ENCODE measurements at places on chromosomes 5 and 9.

GRCh38 chr5:31937226-31937625 is 236.9 kb downstream of the GOLPH3 start:
- no peak for DNase-seq

GRCh38 chr5:166724284-166724683 is 1567.2 kb upstream of the WWC1 start:
- no peak for DNase-seq

- no peak for DNase-seq
Observed at GRCh38 chr5:123171259-123171658, 82.2 kb downstream of the PRDM6 start.

DNA sequence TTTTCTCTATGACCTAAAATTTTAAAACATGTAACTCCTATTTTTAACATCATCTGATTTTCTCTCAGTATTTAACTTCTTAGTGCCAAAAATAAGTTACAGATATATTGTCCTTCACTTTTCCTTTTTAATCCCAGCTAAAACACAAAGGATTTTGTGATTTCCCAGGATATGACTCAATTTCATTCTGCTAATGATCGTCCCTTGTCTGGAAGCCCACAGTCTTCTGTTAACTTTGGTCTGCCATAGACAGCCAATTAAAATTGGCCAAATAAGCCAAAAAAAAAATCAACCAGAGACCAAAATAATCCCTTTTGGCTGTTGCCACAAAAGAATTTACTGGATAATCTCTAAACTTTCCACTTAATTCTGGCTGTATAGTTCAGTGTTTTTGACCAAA is 124.5 kb upstream of the FST start:
- no peak for DNase-seq

DNA sequence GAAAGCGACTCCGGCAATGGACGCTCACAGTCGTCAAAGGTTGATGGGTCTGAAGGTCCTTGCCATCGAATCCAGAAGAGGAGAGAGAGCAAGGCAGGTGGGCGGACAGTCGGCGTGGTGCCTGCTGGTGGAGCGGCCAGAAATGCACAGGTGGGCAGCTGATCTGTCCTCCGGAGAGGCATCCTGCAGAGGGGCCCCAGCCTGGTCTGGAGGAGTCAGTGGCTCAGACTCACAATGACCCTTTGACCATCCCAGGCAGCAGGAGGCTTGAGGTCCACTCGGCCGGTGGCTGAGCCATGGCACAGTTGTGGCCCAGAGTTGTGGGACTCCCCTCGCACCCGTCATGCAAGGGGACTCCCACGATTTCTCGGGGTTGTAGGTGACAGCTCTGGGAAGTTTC is 34.4 kb upstream of the FCN2 start:
- no peak for DNase-seq

- no peak for DNase-seq
Observed at GRCh38 chr5:171415115-171415730, 4.2 kb upstream of the FGF18 start.

GRCh38 chr5:106522296-106522695 is 1148.4 kb downstream of the EFNA5 start:
- DNase-seq = no peak

DNA sequence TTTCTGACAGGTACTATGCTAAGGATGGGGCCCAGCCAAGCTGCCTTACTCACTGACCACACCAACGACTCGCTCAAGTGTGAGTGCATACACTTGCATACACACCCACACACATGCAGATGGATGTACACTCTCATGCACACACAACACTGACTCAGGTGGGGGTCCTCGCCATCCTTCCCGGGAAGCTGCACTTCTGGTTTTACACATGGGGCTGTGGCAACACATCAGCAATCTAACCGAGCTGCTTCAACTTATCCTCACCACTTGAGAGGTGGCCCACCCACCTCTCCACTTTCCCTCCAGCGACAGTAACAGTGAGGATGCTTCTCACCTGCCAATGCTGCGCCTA is 67.2 kb upstream of the SLC25A51 start:
- no peak for DNase-seq

GRCh38 chr9:6552033-6552432 is 93.5 kb downstream of the GLDC start:
- no peak for DNase-seq

GRCh38 chr5:43837996-43838395 is 235.0 kb downstream of the NNT start:
- no peak for DNase-seq

DNA sequence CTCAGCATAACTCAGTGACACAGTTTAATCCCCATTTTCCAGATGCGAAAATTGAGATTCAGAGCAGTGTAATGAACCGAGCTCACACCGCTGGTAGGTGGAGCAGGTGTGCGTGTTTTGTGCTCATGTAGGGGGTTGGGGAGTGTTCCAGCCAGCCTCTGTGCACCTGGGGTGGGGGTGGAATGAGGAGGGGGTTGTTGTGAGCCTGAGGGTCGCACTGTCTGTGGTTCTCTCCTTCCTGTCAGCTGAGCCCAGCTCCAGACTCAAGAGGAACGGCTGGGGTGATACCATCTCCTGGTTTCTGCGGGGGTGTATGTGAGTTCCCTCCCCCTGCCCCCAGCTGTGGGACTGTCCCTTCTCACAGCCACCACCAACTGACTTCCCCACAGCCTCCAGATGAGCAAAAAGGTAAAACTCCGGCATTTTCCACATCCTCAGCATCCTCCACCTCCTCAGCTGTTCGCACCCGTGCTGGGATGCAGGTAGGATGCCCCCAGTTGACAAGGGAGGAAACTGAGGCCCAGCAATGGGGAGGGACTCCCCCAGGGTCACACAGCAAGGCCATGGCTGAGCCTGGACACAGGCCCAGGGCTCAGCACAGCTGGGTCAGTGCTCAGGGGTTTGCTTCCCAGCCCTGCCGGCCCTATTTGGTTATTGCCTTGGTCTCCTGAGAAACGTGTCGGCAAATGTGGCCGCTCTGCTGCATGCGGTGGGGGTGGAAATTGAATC is 2.1 kb downstream of the SH2D3C start:
- DNase-seq = no peak

GRCh38 chr5:39411061-39411460 is 13.7 kb downstream of the DAB2 start:
- no peak for DNase-seq

DNA sequence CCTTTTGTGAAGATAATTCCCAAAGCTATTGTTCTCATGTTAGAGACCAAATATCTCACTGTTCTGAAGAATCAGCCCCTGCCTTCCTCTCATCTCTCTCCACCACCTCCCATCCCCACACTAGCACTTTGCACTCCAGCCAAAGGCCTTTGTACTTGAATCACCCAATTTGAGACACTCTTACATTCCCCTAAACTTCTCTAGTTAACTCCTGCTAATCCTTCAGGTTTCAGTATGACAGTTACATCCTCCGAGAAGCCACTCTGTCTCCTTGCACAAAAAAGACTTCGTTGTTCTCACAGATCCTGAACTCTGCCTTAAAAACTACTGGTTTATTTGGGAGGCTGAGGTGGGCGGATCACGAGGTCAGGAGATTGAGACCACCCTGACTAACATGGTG is 227.5 kb downstream of the PIK3R1 start:
- DNase-seq = no peak

DNA sequence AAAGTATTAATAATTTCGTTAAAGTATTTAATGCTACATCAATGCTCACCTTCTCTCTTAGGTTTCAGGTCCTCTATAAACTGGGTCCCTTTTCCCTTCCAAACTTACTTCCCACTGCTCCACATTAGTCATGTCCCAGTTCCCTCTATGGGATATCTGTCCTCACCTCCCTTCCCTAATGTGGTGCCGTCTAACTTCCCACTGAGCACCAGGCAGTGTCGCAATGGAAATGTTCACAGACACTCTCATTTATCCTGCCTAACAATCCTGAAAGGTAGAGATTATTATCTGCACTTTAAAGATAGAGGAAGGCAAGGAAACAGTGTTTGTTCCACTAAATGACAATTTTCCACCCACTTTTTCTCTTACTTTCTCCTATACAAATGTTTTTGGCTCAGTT is 329.7 kb downstream of the CWC27 start:
- no peak for DNase-seq

DNA sequence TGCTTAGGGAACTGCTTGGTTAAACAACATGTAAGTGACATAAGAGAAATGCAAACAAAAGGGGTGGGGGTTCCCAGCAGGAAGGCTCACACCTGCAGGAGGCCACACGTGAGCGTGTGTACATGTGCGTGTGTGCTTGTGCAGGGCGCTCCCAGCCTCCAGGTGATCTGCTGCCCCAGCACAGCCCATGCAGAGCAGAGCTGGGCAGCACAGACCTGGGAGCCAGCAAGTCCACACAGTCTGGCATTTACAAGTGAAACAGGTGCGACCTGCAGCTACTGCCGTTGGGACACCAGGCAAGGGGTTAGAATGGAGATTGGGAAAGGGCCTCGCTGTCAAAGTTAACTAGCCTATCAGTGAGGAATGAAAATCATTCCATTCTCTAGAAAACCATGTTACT is 41.8 kb downstream of the GRAMD2B start:
- DNase-seq = no peak

DNA sequence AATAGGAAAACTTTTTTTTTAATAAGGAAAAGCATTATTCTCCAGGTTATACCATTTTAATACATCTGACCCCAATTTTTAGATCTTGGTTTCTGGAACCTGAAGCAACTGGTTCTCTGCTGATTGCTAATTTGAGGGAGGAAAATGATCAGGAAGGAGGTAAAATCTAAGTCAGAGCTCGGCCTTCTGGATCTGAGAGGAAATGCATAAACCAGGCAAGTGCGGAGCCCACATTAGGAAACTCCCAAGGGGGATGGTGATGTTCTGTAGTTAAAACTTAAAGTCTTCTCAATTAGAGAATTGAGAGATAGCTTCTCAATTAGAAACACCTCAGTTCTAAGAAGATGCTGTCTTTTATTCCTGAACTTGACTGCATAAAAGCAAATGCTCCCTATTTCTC is 113.5 kb downstream of the TSSK1B start:
- DNase-seq = no peak

DNA sequence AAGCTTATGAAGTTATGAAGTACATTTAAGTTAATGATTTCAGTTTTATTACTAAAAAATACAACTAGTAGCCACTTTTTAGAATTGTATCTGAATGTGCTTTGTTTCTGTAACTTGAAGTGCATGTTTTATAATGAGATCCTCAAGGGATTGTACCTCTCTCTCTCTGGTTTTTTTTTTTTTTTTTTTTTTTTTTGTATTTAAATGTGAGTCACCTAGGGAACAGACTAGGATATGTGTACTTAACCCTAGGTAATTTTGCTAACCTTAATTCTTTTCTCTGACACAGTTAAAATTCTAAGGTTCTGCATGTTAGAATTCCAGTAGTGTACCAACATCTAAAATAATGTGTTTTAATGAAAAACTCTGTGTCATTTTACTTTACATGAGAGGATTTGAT is 59.5 kb downstream of the CDC42SE2 start:
- no peak for DNase-seq

GRCh38 chr5:163880302-163880701 is 374.9 kb downstream of the MAT2B start:
- DNase-seq = no peak

GRCh38 chr5:154590093-154590724 is 112.2 kb upstream of the HAND1 start:
- no peak for DNase-seq

DNA sequence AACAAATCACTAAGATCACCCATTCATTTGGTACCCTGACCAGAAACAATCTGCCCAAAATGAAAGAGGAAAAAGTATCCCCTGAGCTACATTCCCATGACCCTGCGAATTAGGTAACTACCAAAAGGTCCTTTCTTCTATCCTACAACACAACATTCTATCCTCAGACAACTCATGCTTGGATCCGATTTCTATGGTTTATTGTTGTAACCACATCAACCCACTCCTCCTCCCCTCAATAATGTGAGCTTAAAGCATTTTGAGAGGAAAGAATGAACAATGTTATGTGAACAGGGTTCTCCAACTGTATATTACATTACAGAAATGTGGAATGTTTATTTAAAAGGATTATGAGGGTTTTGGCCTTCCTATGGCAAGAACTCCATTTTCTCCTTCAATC is 4.0 kb downstream of the SLC35D2 start:
- DNase-seq = no peak

DNA sequence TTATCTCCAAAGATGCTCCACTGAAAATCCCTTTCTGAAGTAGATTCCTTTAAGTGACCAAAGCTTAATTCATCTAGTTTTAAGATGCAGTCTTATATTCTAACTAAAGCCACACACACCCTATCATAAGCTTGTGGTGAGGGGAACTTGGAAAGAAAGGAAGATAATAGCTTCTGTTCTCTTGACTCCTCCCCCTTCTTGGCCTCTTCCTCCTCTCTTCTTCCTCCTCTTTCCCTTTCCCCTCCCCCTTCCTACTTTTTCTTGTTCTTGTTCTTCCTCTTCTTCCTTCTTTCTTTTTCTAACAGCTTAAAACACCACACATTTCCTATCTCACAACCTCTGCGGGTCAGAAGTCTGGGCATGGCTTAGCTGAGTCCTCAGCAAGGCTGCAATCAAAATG is 23.5 kb downstream of the IL7R start:
- DNase-seq = no peak

DNA sequence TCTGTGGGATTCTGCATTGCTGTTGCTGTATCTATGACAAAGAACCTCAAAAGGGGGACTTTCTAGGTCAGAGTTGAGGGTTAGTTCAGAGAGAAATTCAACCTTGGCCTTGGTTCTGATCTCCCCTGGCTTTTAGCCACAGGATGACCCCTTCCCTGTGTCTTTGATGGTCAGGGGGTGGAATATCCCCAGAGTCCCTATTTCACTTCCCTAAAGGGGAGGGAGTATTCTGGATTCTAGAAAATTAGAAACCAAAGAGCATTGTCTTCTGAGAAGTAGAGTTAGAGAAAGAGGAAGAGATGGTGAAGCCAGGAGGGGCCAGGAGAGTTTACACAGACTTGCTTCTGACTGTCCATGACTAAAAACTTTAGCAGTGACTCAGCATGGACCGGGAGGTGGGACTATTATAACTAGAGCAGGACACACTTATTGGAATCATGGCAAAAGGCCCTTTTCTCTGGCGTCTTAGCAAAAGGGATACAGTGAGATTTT is 56.2 kb upstream of the LPAR1 start:
- no peak for DNase-seq

GRCh38 chr5:120014535-120014934 is 385.2 kb downstream of the FAM170A start:
- DNase-seq = no peak

- no peak for DNase-seq
Observed at GRCh38 chr5:33475706-33476105, 34.9 kb downstream of the TARS1 start.

GRCh38 chr5:168002116-168002515 is 289.3 kb upstream of the WWC1 start:
- no peak for DNase-seq

- no peak for DNase-seq
Observed at GRCh38 chr9:71955300-71955915, 44.0 kb downstream of the C9orf85 start.

DNA sequence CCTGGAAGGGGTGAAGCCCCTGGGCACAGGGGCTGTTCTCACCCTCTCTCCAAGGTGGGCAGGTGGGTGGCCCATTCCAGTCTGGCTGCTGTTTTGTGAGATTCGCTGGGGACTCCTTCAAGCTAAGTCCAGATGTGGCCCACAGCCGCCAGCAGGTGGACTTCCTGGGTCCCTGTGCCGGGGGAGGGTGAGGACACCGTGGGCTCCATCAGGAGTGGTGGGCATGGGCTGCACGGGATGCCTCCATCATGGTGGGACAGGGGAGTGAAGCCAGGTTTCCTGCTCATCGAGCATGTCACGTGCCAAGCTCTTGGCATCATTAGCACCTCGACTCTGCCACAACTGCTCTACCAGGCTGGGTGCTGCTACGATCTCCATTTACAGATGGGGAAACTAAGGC is 1.8 kb downstream of the NCS1 start:
- DNase-seq = no peak

All from esophagus squamous epithelium (tissue), 5 donors.